Stimulated activated CD8-positive, alpha-beta memory T cell treated with anti-CD3 and anti-CD28 coated beads, Interleukin-2, amount 100 ng/mL, for 48 hours (primary cell): ENCODE measurements at places on chromosomes 2 and 18.

- no peak for DNase-seq
These were observed 879 bp upstream of the EPAS1 start for GRCh38 chr2:46296216-46296839.

DNA sequence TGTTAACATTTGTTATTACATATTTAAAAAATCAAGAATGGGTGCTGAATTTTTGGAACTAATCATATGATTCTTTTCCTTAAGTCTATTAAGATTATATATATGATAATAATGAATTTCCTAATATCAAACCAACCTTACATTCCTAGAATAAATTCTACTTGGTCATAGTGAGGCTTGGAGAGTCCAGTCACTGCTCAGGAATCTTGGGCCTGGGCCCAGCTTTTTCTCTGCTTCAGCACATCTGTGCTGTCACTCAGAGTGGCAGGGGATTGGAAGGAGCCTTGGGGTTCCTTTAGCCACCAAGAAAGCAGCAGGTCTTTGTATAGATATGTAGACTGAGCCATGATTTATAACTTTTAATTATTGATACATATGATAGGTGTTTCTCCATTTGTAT is 19.9 kb upstream of the ZAP70 start:
- no peak for DNase-seq

- DNase-seq, result no peak
These were observed 248.8 kb downstream of the ACKR3 start for GRCh38 chr2:236818281-236819045.

DNA sequence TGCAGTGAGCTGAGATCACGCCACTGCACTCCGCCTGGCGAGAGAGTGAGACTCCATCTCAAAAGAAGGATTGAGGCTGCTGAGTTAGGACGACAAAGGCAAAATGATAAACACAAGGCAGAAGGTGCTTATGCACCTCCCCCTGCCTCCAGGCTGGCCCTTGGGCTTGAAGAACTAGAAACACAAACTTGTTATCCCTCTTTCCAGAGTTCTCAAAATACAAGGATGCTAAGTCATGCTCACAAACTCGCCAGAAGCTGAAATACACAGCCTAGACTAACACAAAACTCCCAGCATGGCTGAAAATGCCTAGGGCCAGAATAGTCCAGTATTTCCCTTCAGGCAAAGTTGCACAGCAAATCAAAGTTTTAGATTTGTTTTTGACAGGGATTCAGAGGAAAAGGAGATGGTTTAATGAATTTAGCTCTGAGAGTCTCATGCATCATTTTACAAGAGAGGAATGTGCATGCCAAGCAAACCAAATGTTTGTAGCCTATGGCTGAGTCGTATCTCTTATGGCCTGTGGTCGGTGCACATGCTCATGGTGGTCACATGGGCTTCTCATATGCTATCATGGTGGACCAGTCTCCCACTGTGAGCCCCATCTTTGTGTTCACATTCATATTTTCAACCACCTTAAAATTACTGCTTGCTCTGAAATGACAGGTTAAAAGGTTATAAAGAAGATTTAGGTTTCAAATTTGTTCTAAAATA is 16.2 kb upstream of the MREG start:
- no peak for DNase-seq

- DNase-seq, result no peak
These were observed 121.6 kb downstream of the MTCL1 start for GRCh38 chr18:8826971-8827370.

GRCh38 chr2:60317844-60318243 is 235.6 kb downstream of the BCL11A start:
- DNase-seq, result no peak

DNA sequence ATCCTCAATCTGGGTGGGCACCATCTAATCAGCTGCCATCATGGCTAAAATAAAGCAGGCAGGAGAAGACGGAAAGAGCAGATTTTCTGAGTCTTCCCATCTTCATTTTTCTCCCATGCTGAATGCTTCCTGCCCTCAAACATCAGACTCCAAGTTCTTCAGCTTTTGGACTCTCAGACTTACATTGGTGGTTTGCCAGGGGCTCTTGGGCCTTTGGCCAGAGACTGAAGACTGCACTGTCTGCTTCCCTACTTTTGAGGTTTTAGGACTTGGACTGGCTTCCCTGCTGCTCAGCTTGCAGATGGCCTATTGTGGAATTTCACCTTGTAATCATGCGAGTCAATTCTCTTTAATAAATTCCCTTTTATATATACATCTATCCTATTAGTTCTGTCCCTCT is 36.6 kb downstream of the DIPK1C start:
- no peak for DNase-seq

- no peak for DNase-seq
These were observed 121.3 kb downstream of the FMNL2 start for GRCh38 chr2:152456262-152456661.

- no peak for DNase-seq
These were observed 1.7 kb downstream of the EN1 start for GRCh38 chr2:118845522-118846441.

DNA sequence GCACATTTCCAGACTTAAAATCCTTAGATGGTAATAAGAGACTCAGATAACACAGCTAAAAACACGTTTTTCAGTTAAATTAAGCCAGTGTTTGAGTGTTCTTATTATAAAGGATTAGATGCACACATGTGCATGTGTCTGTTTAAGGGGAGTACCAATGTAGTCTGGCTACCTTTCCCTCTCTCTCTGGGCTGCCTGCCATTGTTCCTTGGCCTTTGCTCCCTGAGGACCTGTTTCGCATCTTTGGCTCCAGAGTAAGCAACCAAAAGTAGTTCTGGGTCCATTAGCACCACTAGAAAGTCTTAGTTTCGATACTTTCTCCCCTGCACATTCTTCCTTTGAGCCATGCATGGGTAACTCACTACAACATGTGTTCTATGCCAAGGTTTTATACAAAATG is 228.3 kb downstream of the TPGS2 start:
- DNase-seq, result no peak

GRCh38 chr2:77938462-77938861 is 416.3 kb upstream of the LRRTM4 start:
- DNase-seq, result no peak
